IMR-90 (cell line): ENCODE measurements at places on chromosomes 4 and X. TPM values are rescaled to one million over a fixed set of nuclear protein-coding genes. Genes with fewer than 3 reads are reported as not detected.

The GLRA2 gene
- not detected in 2 replicates for total RNA-seq

- no peak for DNase-seq
Observed at GRCh38 chr4:67883458-67883857, 344 bp downstream of the TMPRSS11D start.

The XG gene
- total RNA-seq: under 0.01 TPM in 1 of 2 replicates, not detected in the other

- DNase-seq: no peak
Observed at GRCh38 chrX:154457491-154458115, 478 bp upstream of the PLXNA3 start.

The IL21 gene
- not detected in 2 replicates for total RNA-seq

The NPY2R gene
- not detected in 2 replicates for total RNA-seq

- DNase-seq: peak; percentile 63
Observed at GRCh38 chr4:69038582-69038981, 57.7 kb upstream of the UGT2B7 start.

DNA sequence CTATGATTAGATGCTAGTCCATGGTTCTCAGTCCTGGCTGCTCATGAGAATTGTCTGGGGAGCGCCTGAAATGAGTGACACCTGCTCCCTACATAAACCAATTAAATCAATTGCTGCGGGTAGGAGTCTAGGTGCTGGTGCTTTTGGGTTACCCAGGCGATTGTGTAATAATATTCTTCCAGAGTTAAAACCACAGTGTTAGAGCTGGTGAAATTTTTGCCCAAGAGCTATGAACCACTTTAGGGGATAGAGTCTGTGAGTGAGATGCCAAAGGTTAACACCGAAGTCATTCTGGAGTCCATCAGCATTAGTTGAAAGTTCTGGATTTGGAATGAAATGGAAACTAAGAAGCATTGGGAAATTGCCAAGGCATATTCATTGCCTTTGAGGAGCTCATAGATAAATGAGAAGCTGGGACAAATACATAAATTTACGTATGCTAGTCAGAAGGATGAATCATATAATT is 15.3 kb downstream of the PDK3 start:
- no peak for DNase-seq

The CTAG2 gene
- 23.6 and 27.1 TPM in 2 replicates for total RNA-seq

DNA sequence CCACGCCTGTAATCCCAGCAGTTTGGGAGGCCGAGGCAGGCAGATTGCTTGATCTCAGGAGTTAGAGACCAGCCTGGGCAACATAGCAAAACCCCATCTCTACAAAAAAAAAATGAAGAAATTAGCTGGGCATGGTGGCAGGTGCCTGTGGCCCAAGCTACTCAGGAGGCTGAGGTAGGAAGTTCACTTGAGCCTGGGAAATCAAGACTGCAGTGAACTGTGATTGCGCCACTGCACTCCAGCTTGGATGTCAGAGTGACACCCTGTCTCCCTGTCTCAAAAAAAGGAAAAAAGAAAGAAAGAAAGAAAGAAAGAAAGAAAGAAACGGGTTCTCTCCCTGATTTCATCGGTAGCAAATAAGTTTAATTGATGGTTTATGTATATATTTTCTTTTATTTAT is 64.6 kb upstream of the ESX1 start:
- DNase-seq: no peak

The SSX4 gene
- total RNA-seq: not detected in 2 replicates

DNA sequence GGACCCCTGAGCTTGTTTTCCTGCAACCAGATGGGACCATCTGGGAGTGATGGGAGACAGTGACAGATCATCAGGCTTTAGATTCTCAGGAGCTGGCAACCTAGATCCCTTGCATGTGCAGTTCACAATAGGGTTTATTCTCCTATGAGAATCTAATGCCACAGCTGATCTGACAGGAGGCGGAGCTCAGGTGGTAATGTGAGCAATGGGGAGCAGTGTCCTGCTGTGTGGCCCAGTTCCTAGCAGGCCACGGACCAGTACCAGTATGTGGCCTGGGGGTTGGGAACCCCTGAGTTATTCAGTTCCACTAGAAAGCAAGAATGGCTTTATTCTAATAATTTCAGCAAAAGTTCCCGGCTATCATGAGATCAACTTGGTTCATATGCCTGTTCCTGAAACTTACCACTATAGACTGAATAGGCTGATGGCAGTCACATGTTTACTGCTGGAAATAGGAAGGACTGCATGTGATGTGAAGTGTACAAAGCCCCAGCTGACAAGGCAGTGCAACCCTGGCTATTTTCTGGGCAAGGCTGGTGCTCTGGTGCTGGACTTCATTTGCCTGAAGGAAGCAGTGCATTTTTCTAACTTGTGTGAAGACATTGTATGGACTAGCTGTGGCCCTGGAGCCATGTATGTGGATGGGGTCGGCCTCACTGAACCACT is 107.2 kb downstream of the SPRY1 start:
- no peak for DNase-seq

DNA sequence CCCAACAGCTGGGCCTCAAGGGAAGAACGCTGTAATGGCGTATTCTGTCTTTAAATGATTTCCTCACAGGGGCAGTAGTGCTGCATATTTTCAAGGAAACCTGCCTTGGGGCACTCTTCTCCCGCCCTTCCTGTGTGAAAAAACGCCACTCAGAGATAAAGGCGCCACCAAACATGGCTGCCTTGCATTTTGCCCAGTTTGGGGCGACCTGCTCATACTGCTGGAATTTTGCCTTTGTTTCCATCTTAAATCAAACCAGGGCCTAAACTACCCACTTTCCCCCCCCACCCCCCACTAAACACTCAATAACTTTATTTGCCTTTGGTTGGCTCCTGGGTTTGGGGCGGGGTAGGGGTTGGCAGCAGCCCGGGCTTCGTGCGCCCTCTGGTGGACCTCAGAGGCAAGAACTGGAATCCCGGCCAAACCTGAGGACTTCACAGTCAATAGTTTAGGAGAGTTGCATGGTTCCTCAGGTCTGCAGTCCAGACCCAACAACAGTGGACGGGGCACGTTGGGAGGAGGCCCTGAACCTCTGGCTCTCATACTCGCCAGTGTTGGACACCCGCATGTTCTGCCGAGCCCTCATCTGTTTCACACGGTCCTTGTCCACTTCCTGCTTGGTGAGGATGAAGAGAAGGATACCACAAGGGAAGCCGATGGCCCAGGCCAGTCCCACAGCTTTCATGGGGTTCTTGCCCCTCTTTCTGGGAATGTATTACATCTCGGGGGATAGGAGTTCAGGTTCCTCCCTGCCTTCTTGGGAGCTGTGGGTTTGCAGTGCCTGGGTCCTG is 220.1 kb upstream of the STK26 start:
- peak; percentile 52 for DNase-seq

- DNase-seq: no peak
Observed at GRCh38 chr4:53784112-53784511, 192.8 kb upstream of the LNX1 start.

DNA sequence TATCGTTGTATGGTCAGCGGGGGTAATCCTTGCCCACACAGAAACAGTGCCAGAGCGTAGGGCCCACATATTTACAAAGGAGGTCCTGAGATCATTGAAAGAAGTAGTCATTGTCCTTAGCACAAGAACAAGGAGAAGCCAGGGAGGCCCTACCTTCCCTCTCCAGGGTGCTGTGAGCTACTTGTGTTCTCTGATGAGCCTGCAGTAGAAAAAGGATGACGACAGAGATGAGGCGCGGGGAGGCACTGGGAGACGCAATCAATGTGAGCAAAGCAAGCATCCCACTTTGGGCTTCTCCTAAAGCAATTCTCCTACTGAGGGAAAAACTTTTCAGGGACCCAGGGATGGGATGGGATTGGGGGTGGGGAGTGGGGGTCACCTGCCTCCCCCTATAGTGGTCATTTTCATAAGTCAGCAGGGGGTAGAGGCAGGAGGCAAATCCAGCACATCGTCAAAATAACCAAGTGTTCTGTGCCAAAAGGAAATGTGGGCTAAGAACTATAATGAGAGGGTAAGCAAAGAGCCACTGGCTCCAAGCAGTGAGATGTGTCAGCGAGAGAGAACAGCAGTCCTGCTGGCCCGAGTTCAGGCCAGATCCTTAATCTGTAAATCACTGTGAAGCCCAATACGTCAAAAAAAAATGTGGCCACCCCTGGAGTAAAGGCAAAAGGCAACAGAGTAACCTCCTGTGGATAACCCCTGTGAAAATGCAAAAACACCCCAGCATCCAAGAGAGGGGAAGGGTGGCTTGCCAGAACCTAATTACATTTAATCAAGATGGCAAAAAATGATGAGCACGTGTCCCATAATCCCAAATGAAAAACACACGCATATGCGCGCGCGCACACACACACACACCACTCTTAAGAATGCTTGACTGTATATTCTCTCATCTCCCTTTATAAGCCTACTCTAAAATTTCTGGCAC is 136.6 kb upstream of the HHIP start:
- DNase-seq: no peak

- DNase-seq: peak; percentile 82
Observed at GRCh38 chrX:118025226-118025625, 91.4 kb downstream of the KLHL13 start.

The AMBN gene
- total RNA-seq: not detected in 2 replicates

The FAM47A gene
- total RNA-seq: not detected in 2 replicates

- DNase-seq: no peak
Observed at GRCh38 chr4:25358515-25359275, 18.4 kb upstream of the ANAPC4 start.

DNA sequence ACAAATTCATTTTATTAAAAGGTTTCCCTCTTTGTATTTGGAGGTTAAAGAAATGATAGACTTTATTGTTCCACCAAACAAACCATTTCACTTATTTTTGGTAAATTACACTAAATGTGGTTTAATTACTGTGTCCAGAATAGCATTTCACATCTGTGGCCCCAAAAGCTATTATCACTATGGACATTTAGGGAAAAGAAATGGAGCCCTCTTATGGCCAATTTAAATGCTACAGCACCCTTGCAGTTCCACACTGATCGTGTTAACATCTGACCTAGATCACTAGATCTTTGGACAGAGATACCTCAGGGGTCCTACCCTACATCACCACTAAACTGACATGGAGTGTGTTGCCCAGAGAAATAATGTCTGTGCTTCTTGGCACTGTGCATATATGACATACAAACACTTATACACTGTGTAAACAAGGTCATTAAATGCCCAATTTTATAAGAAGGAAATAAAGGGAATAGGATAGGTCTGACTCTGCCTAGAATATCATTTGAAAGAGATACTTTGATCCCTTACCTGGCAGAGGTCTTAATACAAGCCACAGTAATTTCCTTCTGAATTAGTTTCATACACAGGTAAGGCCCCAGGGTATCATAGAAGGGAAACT is 163.9 kb downstream of the KDR start:
- DNase-seq: peak; percentile 52

DNA sequence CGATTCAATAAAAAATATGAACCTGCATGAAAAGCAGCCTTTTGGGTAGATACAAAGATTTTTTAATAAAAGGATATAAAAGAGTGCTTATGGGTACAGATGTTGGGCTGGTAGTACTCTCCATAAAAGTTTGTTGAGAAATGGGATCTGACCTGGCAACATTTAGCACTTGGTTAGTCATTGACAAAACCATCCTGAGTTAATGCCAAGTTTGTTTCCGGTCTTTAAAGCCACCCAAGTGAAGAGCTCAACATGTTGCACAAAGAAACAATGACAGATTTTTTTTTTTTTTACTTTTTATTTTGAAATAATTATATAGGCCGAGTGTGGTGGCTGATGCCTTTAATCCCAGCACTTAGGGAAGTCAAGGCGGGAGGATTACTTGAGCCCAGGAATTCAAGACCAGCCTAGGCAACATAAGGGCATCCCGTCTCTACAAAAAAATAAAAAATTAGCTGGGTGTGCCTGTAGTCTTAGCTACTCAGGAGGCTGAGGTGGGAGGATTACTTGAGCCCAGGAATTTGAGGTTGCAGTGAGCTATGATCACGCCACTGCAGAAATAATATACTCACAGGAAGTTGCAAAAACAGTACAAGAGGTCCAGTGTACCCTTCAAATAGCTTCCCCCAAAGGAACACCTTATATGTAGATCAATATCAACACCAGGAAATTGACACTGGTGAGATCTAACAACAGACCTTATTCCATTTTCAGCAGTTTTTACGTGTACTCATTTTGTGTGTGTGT is 16.6 kb downstream of the CHST7 start:
- peak; percentile 62 for DNase-seq

DNA sequence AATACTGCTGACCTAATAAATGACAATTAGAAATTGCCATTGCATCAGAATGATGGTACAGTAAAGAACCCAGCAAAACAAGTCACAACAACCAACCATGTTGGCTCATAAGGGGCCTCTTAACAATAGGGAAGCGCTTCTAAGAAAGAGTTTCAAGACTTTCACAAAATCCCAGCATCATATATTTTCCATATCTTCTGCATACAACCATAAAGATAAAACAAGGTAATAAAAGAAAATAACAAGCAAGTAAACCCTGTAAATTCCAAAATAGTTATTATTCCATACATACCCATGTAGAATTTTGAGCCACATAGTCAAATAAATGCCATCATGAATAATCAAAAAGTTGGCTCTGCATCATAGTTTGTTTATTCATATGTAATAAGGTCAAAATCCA is 8.2 kb downstream of the SLC10A7 start:
- DNase-seq: no peak

GRCh38 chr4:158166701-158167100 is 6.1 kb downstream of the GASK1B start:
- DNase-seq: no peak

GRCh38 chrX:78307665-78308064 is 19.7 kb downstream of the CYSLTR1 start:
- no peak for DNase-seq

DNA sequence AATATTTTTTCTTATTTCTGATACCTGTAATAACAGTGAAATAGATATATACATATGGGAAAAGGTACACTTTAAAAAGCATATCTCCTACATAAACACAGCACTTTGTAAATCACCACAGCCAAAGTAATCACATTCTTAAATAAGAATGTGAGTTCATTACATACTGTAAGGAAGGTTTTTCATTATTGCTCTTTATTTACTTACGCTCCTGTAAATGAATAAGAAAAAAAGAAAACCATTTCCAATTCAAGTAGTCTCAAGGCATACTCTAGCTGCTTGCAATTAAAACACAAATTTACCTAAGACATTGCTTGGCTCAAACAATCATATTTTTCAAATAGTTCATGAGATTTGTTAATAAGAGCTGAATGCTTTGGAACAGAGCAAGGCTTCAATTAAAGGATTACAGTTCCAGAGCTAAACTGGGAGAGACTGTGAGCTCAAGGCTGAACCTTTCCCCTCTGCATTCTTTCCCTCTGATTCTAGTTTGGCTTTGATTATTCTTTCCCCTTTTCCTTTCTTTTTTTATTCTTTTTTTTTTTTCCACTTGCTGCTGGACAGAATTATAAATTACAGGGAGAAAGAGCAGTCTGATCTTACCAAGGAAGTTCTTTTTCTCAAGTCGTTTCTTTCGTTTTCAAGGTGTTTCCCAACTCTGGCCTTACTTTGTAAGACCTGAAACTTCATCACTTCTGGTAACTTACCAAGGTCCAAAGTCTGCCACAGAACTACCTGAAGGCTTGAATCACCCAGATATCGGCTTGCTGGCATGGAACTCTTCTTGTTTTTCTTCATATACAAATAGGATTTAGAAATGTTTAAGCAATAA is 278.3 kb downstream of the INPP4B start:
- peak; percentile 47 for DNase-seq

The ADH1A gene
- total RNA-seq: not detected in 2 replicates

DNA sequence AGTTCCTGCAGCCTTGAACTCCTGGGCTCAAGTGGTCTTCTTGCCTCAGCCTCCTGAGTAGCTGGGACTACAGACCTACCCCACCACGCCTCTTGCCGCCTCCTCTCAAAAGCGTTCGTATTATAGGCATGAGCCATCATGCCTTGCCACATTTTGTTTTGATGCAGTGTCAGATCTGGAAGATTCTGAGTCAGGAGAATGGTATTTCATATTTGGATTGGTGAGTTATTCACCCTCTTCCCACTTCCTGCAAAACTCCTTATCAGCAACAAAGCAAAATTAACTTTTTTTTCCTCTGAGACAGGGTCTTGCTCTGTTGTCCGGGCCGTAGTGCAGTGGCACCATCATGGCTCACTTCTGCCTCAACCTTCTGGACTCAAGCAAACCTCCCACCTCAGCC is 29.6 kb downstream of the REST start:
- DNase-seq: peak; percentile 93
